Sciatic nerve (tissue), 2 donors: ENCODE measurements at places on chromosomes 6 and 20. TPM values are rescaled to one million over a fixed set of nuclear protein-coding genes. Genes with fewer than 3 reads are reported as not detected.

DNA sequence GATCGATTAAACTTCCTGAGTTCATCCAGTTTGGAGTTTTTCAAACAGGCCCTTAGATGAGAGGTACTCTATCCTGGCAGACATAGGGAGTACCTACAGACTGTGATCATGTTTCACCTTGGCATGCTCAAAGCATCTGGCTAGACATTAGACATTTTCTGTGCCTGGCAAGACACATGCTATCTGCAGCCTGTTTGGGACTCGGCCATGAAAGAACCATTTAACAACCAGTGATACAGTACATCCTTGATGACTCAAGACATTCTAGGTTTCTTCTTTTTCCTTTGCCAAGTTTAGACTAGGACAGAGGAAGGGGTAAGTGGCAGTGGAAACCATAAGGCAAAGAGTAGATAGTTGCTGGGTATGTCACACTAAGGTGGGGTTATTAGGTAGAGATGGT is 15.4 kb upstream of the PAQR8 start:
- no peak for DNase-seq

GRCh38 chr20:47125508-47125757 is 230.8 kb downstream of the EYA2 start:
- peak; percentile 5 for DNase-seq

RBM24 gene
- 3.1 TPM for total RNA-seq

DNA sequence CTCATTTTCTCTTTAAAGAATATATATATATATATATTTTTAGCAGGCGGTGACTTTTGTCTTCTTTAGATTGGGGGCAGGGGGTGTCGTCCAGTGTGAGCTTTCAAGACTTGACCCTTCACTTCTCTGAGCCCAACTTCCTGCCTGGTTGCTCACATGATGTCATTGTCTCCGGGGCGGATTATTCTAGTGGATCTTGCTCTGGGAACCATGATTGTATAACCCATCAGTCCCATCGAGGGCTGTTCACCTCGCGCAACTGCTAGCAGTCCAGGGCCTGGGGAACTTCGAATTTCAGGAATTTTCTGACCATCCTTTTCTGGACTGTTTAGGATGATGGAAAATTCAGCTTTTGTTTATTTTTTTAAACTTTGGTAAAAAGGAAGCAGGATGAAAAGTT is 1.0 kb downstream of the IGF2R start:
- DNase-seq: no peak

DNA sequence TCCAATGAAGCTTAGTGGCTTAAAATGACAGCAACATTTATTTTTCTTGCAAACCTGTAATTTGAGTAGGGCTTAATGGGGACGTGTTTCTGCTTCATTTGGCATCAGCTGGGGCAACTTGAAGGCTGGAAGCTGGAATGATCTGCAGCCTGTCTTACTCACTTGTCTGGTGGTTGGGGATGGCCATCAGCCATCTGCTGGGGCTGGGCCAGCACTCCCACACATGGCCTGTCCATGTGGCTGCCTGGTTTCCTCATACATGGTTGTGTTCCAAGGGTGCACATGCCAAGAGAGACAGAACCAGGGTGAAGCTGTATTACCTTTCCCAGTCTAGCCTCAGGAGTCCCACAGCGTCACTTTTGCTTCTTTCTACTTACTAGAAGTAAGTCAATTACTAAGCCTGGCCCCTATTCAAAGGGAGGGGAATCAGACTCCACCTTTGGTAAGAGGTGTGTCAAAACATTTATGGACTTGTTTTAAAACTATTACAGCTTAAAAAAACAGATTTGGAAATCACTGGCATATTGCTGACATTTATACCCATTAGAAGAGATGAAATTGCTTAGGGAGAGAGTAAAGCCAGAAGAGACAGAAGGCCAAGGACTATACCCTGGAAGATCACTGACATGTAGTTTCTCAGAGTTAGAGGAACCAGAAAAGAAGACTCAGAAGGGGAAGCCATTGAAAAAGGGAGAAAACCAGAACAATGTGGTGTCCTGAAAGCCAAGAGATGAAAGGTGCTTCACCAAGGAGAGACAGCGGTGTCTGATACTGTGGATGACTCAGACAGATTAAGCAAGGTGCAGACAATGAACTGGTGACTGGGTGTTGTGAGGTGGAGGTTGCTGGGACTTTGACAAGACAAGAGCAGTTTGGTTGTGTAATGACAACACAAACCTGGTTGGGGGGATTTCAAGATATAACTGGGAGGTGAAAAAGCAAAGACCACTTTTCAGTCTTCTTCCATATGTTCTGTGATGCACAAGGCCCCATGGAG is 345.2 kb downstream of the GJA1 start:
- peak; percentile 84 for DNase-seq

EIF6 gene
- total RNA-seq: 66.9 TPM

TENT5A gene
- total RNA-seq: 24.2 TPM

WFDC12 gene
- total RNA-seq: not detected

- DNase-seq: no peak
Measured at GRCh38 chr6:44002593-44003344, 124.5 kb downstream of the MRPL14 start.

DNA sequence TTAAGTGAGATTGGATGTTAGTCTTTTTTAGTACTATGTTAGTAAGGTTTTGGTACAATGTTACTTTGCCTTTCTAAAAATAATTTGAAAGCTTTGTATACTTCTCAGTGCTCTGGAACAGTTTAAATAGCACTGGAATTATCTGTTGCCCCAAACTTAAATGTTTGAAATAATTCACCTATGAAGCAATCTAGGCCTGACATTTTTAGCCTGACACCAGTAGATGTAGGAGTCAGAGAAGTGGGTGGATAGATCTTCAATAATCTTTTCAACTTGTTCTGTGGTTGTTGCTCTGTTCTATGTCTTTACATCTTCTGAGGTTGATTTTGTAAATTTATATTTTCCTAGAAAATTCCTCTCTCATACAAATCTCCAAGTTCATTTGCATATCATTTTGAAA is 103.1 kb upstream of the ADGRF1 start:
- no peak for DNase-seq

DNA sequence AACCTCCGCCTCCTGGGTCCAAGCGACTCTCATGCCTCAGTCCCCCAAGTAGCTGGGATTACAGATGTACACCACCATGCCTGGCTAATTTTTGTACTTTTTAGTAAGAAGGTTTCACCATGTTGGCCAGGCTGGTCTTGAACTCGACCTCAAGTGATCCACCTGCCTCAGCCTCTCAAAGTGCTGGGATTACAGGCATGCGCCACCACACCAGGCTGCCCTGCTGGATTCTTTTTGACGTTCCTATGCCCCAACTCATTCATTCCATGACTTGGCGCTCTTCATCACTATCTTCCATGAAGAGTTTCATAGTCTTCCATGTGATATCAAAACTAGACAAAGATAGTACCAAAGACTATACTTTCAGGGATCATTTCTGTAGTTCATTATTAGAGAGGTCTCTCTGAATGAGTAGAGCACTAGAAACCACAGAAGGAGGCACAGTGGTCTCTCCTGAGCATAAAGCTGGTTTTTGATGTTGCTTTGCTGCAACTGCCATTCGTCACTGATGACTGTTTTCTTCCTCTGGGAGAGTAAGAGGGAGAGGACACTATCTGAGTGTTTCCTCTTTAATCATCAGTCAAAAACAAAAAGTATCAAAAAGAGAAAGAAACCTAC is 23.5 kb downstream of the DNAAF9 start:
- no peak for DNase-seq

- DNase-seq: no peak
Measured at GRCh38 chr20:51586005-51586440, 43.5 kb upstream of the NFATC2 start.

E2F1 gene
- 1.4 TPM for total RNA-seq

- peak; percentile 75 for DNase-seq
Measured at GRCh38 chr6:3825331-3825831, 23.8 kb upstream of the FAM50B start.

- no peak for DNase-seq
Measured at GRCh38 chr6:87401832-87402231, 5.9 kb upstream of the CFAP206 start.

GRCh38 chr20:32465092-32465900 is 107.2 kb downstream of the ASXL1 start:
- DNase-seq: no peak

COL9A3 gene
- total RNA-seq: 69.6 TPM

DNA sequence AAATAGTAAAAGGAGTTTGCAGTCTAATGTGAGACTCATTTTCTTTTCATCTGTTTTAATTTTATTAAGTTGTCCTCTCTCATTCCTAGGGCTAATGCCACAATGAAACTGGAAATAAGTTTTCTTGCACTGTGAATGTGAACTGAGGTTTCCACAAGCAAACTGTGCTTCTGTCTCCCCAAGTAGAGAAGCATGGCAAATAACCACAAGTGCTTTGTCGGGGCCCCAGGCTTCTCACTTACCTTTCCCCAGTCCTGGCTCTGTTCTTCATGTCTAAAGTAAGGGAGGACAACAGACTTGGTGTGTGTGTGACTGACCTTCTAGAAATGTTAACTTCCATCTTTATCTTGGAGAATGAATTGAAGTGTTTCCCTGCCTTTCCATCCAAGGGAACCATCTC is 80.8 kb downstream of the CBFA2T2 start:
- DNase-seq: no peak

DNA sequence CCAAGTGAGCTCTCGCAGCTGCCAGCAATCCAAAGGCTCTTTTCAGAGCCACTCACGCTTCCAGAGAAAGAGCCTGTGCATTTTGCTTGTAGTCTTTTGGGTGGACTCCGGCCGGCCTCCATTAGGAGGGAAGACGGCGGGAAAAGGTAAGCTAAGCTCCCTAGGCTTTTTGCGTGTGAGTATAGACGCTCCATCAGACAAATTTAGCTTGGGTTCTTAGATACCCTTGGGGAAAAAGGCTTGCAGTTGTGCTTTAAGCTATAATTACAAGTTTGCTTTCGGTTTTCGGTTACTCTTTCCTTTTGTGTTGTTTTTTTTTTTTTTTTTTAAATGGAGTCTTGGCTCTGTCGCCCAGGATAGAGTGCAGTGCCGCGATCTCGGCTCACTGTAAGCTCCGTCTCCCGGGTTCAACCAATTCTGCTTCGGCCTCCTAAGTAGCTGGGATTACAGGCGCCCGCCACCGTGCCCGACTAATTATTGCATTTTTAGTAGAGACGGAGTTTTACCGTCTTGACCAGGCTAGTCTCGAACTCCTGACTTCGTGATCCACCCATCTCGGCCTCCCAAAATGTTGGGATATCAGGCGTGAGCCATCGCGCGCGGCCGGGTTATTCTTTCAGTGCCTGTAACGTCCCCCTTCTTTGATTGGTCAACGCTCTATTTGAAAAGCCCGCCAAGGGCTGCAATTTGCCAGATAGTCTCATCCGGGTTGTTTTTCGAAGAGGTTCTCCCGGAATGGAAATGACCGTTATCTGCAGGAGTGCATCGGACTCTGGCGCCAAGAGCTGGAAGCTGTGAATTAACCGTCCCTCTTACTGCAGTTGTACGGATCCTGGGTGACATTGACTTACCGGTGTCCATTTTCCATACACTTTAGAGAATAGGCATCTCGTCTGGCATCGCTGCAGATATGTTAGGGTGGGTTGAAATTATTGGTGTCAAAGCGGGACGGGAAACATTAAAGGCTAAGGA is 18.1 kb downstream of the OR2B2 start:
- peak; percentile 90 for DNase-seq

ECT2L gene
- 0.49 TPM for total RNA-seq

DNA sequence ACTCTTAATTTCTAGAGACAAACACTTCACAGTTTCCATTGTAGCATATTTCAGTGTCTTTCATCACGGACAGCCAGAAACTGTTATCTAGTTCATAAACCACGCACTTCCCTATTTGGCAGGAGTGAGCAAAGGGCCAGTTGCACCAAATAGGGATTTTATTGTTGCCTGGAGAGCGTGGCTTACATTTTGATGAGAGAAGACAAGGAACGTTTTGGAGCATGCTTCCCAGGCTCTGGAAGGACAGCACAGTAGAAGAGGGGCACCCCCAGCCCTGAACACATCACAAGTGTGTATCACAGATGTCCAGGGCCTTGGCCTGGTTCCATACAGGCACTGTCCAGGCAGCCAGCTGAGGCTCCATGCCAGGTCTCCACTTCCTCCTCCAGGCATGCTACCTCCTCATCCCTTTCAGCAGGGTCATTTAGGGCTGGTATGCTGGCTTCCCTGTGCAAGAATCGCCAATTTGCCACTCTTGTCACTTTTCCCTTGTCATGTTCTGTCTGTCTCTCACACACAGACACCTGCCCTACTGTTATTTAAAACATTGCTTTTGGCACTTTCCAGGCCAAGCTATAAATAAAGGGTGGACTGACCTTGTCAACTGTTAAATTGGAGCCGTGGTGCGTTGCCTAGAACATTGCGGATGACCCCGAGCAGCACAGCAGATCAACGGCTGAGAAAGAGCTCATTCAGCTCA is 235.0 kb upstream of the GMDS start:
- no peak for DNase-seq

DNA sequence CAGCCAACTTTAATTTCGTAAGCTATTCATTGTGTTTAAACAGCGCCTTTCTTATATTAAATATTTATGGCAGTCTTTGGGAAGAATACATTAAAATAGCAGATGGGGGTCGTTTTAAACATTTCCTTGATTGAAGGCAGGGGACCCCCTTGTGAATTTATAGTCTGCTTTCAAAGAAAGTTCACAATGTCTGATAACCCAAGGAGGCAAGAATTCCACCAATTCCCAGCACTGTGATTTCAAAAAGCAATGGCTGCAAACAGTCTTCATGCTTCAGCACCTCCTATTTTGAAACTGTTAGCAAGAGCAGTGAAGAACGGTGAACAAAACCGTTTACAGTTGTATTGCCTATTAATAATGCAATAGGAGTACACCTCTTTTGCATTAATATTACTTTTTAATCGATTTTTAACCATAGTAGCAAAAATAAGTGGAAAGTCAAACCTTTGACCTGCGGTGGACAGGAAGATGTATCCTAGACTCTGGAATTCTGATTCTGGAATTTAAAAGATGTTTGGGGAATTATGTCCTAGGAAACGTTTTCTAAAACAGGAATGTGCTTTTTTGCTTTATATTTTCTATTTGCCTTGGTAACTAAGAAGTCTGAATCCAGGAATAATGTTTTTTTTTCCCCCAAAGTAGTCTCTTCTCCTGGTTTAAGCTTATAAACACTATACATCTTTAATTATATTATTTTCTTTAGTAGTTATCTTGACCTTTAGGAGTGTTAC is 393.0 kb downstream of the CDKAL1 start:
- no peak for DNase-seq

CCN6 gene
- total RNA-seq: 0.18 TPM
